ENCODE measurements at places on chromosomes 5 and 9. TPM values are rescaled to one million over a fixed set of nuclear protein-coding genes. Genes with fewer than 3 reads are reported as not detected.
A peak's percentile ranks its signal among the peaks of the same experiment; 100 is the strongest.

DNA sequence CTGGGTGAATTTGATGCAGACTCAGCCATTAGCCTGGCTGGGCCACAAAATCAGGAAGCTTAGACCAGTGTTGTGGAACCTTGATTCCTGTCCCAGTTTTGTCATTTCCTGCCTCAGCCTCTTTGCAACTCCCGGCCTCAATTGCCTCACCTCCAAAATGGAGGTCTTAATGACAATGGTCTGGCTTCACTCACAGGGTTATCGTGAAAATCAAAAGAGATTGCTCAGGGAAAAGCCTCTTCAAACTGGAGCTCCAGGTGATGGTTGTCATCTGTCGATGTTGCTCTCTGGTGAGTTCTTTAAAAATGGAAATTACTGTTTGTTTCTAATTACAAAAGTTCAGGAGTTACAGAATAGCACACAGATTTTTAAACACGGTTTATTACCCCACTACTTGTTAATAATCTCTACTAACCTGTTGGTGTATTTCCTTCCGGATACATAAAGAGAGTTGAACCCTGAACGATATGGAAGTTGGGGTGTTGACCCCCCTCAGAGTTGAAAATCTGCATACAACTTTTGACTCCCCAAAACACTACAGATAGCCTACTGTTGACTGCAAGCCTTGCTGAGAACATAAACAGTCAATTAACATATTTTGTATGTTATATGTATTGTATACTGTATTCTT, 109.9 kb upstream of the CPEB4 start:
- DNase-seq: no peak

- no peak for DNase-seq
Observed at GRCh38 chr5:38837416-38837815, 8.4 kb upstream of the OSMR start.

Gene SPATA31C1
- total RNA-seq: not detected

- DNase-seq: no peak
Observed at GRCh38 chr5:135426102-135427082, 20.8 kb downstream of the DCANP1 start.

GRCh38 chr9:108184941-108185340, 670.8 kb downstream of the ACTL7B start:
- DNase-seq: no peak

GRCh38 chr5:80217667-80218066, 38.2 kb downstream of the SERINC5 start:
- DNase-seq: no peak

Gene SIGMAR1
- 72.1 TPM for total RNA-seq

DNA sequence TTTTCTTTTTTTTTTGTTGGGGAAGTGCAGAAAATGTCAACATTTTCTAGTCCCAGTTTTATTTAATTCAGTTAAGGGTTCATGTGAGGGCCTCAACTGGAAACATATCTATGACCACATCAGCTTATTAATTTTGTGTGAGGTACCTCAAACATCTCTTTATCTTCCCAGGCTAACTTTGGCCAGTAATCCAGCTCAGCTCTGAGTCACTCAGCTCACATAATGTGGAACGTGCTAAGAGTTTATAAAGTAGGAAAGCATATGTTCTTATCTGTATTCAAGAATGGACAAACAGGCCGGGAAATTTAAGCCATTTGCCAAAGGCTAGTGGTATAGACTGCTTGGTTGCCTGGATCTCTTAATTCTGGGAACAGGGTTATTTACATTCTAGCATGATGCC, 118.4 kb downstream of the INSYN2B start:
- DNase-seq: no peak

DNA sequence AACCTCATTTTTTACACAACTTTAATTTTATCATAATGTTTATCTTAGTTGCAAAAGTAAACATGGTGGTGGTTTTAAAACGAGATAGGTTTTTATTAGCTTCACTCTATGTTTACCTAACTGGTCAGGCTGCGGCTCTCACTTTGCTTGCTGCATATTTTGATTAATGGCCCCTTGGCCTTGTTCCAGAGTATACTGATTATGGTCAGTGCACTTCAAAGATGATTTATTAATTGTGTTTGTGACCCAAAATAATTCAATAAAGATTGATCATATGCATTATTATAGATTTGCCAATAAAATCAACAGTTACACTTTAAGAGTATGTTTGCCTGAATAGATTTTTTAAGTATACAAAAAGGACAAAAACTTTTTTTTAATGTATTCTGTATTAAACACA, 188.0 kb downstream of the XRCC4 start:
- DNase-seq: no peak

Gene OTP
- total RNA-seq: not detected

DNA sequence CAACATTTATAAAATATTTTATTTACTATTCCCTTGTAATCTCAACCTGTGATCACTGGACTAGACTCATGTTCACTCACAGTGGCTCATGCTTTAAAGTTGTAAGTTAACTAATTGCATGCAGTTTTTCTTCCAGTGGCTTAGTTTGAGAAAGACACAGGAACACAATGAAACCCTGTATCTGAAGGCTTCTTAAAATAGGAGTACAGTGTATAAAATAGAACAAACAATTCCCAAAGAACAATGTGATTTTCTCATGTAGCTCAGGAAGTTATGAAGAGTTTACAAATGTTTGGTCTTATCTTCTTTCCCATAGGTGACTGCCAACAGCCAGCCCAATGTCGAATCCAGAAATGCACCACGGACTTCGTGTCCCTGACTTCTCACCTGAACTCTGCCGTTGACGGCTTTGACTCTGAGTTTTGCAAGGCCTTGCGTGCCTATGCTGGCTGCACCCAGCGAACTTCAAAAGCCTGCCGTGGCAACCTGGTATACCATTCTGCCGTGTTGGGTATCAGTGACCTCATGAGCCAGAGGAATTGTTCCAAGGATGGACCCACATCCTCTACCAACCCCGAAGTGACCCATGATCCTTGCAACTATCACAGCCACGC, 5.9 kb downstream of the RGMB start:
- no peak for DNase-seq

- DNase-seq: no peak
Observed at GRCh38 chr5:163260961-163261360, 176.4 kb upstream of the CCNG1 start.

- DNase-seq: no peak
Observed at GRCh38 chr9:93496285-93496684, 42.9 kb upstream of the FAM120AOS start.

DNA sequence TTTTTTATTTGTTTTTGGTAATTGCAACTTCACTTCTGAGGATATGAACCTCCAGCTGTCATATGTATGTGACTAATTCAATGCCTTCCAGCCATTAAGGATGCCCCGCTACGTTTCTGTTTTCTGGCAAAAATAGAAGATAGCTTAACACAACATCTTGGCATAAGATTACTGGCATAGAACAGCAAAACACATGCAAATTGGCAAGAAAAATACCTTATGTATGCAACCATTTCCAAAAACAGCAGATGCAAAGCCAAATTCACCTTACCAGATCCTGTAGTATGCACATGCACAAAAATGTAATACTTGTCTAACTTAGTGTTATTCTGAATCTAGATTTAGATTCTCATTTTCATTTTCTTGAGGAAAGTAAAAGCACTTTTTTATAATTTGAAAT, 461.1 kb upstream of the CYLC2 start:
- DNase-seq: no peak

- DNase-seq: no peak
Observed at GRCh38 chr9:109451311-109452025, 46.6 kb downstream of the PTPN3 start.

- no peak for DNase-seq
Observed at GRCh38 chr5:126884269-126884819, 107.4 kb downstream of the LMNB1 start.

- DNase-seq: no peak
Observed at GRCh38 chr5:77255617-77256016, 45.1 kb downstream of the PDE8B start.

Gene GPRIN1
- total RNA-seq: 2.6 TPM

Gene TNFSF15
- total RNA-seq: 20.5 TPM

Gene ANKRD31
- total RNA-seq: 0.09 TPM

DNA sequence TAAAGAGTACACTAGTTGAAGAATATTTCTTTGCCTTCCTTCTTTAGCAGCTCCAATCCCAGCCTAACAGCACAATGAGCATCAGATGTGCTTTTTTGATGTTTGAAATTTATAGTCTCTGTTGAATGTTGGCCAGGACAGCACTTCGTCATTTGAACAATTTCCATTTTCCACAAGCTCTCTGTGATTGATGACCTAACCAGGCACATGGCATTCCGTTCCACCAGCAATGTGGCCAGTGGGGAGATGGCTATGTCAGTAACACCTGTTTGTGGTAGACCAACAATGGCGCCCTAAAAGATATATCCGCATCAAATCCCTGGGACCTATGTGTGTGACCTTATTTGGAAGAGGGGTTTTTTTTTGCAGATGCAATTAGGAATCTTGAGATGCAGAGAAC, 66.8 kb downstream of the PALM2AKAP2 start:
- no peak for DNase-seq

GRCh38 chr5:114361724-114362196, at the start of gene KCNN2:
Gene KCNN2, plus strand, starts transcription at chr5:114362070. Its CDS starts 70 bp downstream, at chr5:114362140.
- DNase-seq: peak; percentile 81

- no peak for DNase-seq
Observed at GRCh38 chr5:99646011-99646647, 717.3 kb upstream of the CHD1 start.

GRCh38 chr9:133945314-133945975, 46.7 kb downstream of the VAV2 start:
- DNase-seq: no peak

Gene TTC16
- 1.0 TPM for total RNA-seq

DNA sequence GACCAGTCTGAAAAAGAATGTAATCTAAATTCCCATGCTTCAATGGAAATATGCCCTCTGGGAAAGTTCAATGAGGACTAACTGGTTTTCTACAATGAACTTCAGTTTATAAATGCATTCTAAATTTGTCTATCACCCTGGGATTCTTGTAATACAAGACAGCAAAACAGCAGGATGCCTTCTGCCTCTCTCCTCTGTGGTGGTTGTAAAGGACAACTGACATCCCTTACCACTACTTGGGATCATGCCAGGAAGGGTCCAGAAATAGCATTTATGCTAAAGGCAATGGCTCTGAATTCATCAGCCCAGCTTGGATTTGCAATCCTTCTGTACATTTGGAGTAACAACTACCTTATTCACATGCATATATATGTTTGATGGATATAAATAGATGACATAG, 97.3 kb upstream of the ADAMTS16 start:
- no peak for DNase-seq

DNA sequence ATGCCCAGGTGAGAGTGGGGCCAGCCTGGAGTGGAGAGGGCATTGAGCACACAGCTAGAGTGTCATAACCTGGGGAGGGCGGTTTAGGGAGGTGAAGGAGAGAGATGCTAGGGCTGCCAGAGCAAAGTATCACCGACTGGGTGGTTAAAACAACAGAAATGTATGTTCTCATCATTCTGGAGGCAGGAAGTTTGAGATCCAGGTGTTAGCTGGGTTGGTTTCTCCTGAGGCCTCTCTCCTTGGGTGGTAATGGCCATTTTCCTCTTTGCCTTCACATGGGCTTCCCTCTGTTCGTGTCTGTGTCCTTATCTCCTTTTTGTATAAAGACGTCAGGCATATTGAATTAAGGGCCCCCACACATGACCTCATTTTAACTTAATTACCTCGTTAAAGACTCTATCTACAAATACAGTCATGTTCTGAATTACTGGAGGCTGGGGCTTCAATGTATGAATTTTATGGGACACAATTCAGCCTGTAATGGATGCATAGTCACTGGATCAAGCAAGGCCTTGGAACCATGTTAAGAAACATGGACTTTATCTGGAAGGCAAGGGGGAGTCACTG, 118.6 kb upstream of the IL12B start:
- DNase-seq: no peak
